GM04503 (cell line): ENCODE measurements at places on chromosomes 5 and 9.
A peak's percentile ranks its signal among the peaks of the same experiment; 100 is the strongest.

GRCh38 chr5:55601204-55601618, 66.4 kb upstream of the PLPP1 start:
- peak; percentile 97 for DNase-seq

DNA sequence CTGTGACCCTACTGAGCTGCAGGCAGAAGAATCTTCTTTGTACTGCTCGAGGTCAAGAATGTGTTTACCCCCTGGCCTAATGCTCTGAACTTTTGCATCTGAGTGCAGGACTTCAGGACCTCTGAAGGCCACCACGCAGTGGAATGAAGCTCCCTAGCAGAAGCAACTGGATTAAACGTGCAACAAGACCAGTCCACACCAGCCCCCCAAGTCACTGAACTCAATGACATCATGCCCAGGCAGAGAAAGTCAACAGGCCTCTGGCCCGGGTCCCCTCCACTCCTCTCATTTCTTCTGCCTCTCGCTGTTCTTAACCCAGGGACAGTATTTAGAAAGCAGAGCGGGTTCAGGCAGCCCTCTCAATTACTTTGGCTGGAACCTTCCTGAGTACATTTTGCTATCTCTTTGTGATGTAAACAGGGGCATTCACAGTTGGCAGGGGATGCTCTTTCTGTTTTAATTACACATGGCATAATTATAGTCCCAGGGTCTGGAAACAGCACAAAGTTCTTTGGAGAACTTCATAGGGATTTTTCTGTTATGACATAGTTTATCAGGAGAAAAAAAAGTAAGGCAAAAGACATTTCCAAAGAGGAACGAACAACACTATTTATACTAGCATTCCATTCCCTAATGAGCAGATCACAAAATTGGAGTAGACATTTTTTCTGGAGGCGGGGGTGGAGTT, 108.2 kb upstream of the SPATA31D4 start:
- peak; percentile 69 for DNase-seq

GRCh38 chr9:132935026-132935425, 9.4 kb downstream of the TSC1 start:
- no peak for DNase-seq

GRCh38 chr5:125175348-125176004, 429.0 kb upstream of the ZNF608 start:
- DNase-seq = no peak

GRCh38 chr9:24286761-24287160, 258.9 kb downstream of the IZUMO3 start:
- DNase-seq = no peak

GRCh38 chr5:126676195-126676624, 75.5 kb downstream of the PHAX start:
- DNase-seq = no peak

DNA sequence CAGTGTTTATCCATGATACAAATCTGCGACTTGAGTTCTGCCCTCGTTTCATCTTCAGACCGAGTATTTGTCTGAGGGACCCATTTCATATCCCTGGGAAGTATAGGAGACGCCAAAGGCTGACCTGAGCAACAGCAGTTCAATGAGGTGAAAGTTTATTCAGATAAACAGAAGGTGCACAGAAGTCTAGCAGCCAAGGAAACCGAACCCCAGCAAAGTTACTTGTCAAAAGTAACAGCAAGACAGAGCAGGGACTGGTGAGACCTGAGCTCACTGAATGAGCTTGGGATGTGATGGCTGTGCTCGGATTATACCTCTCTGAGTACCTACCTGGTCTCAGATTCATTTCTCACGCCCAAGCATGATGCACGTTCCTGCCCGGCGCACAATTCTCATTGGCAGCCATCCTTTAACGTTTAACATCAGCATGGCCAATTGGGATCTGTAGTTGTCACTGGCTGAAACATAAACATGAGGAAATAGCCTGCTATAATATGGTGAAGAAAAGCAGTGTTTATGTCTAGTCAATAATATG, 599 bp downstream of the LYRM7 start:
- DNase-seq = no peak

- DNase-seq = no peak
Observed at GRCh38 chr9:136086213-136086881, 8.7 kb downstream of the NACC2 start.

GRCh38 chr9:131838530-131839280, 98.8 kb upstream of the RAPGEF1 start:
- no peak for DNase-seq

DNA sequence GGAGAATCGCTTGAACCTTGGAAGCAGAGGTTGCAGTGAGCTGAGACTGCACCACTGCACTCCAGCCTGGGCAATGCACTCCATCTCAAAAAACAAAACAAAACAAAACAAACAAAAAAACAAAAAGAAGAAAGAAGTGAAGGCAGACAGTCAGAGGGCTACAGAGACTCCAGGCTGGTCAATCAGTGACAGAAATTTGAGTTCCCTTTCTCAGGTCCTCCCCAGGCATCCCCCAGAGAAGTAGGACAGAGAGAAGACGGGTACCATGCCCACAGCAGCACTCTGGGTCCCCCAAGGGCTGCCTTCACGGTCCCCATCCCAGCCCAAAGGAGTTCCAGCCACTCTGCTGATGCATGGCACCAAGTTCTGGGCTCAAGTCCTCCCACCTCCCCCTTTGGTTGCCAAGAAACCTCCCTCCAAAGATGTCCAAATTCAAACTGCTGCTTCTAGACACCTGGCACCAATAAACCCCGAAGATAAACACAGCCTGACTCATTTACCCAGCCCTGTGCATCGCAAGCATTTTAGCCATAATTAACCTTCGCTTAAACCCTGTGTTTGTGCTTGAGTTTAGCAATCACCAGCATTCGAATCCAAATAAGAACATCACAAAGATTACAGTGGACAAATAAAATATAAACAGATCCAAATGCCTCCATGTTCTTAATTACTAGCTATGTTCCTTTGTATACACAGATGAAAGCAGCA, 24.0 kb downstream of the SEMA4D start:
- peak; percentile 39 for DNase-seq

GRCh38 chr5:141856037-141856790, 22.0 kb downstream of the PCDH1 start:
- DNase-seq = no peak

- DNase-seq = peak; percentile 44
Observed at GRCh38 chr9:4489919-4490704, at the start of gene SLC1A1. SLC1A1 (plus strand) TSS chr9:4490468; CDS start chr9:4490680, 212 bp downstream.

GRCh38 chr9:35056571-35057270, 15.7 kb downstream of the VCP start:
- DNase-seq = no peak

GRCh38 chr5:61416420-61416819, 84.4 kb downstream of the ZSWIM6 start:
- no peak for DNase-seq

DNA sequence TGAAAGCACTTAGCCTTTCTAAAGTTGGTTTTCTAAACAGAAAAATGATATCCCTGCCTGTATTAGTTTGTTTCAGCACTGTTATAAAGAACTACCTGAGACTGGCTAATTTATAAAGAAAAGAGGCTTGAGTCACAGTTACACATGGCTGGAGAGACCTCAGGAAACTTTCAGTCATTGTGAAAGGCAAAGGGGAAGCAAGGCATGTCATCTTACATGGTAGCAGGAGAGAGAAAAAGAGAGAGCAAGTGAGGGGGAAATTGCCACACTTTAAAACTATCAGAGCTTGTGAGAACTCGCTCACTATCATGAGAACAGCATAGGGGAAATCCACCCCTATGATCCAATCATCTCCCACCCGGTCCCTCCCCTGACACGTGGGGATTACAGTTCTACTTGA, 64.9 kb downstream of the FAM170A start:
- no peak for DNase-seq

DNA sequence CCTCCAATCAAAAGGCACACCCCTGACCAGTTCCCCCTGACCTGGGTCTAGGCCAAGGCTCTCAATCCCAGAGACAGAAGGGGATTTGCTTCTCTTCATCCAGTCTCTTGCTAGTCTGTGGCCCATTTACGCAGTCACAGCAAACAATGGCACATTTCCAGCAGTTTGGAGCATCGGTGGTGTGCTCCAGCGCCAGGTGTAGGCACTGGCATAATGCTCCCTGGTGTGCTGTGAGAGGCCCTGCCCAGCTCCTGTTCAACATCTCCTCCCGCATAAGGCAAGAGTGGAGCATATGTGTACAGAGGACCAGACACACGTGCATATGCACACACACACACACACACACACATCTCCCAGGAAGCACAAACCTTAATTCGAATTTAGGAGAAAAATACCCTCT, 79.5 kb upstream of the ERCC6L2 start:
- no peak for DNase-seq

DNA sequence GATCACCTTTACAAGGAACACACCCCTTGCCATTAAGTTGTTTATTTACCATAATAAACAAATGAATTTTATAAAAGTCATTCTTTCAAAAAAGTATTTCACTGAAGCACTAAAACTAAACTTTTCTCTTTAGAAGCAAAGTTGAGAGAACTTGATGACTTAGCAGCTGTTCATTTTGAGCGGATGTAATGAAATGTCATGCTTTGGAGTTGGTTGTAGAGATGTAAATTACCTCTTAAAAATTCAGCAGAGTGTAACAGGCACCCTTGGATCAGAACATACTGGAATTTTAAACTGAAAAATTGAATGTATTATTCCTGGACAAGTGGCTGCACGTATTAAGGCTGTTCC, 617.2 kb downstream of the PDE4D start:
- DNase-seq = no peak

GRCh38 chr9:86181379-86182315, 77.8 kb downstream of the C9orf153 start:
- no peak for DNase-seq

GRCh38 chr5:109546461-109546860, 136.7 kb upstream of the PJA2 start:
- DNase-seq = no peak

GRCh38 chr5:16937503-16938161, 1.5 kb upstream of the MYO10 start:
- no peak for DNase-seq

GRCh38 chr5:30239331-30240022, 954.0 kb upstream of the CDH6 start:
- DNase-seq = no peak

GRCh38 chr9:126638571-126639132, 24.9 kb downstream of the LMX1B start:
- no peak for DNase-seq

DNA sequence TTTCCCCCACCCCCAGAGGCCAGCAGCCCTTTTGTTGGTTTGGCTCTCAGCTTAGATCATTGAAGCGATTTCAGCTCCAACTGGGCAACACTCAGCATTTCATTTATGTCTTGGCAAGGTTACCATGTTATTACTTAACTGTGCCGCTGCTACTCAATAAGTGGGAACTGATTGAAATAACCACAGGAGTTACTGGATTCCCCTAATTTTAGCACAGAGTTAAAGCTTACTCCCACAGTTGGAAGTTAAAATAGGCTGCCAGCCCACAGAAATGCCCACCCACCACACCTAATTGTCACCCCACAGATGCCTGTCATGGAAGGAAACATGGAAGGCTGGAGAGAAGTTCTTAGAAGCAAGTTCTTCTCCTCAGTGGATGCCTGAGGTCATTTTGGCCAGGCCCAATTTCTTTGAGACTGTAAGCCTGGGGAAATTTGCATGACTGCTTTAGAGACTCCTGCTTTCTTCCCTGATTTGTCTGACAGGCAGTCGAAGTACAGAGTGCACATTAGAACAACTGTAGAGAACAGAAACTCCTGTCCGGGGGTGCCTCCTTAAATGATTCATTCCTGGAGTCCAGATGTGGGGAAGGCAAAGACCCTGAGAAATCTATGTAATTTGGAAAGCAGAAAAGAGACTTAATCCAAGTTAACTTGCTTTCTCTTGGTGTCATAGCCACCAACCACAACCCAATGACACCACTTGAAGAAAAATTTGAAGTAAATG, 370.0 kb downstream of the ZSWIM6 start:
- no peak for DNase-seq

DNA sequence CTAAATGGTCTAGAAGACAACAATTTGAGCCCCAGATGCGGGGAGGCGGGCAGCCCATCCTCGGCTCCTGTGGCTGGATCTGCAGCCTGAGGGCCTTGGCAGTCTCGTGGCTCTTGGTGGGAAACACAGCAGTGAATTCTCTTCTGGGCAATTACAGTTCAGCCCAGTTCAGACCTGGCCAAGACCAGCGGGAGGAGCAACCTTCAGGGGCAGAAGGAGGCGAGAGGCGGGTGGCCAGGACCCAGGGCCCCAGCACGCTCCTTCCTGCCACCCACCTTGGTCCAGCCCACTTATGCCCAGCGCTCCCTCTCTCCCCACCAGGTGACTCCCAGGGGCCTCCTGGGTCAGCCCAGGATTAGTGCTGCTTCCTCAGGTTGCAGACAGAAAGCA, 7.8 kb downstream of the MYMK start:
- DNase-seq = no peak
